Breast epithelium (tissue), 4 donors: ENCODE measurements at places on chromosomes 3 and 15. TPM values are rescaled to one million over a fixed set of nuclear protein-coding genes. Genes with fewer than 3 reads are reported as not detected.

The SCG5 gene
- total RNA-seq = 11.1 TPM

The PLSCR5 gene
- not detected for total RNA-seq

The ARGFX gene
- total RNA-seq = not detected

The ZNF717 gene
- total RNA-seq = 15.1 TPM

The PYGO1 gene
- total RNA-seq = 8.5 TPM
